Cardiac muscle cell (in vitro differentiated cells and primary cell): ENCODE measurements at places on chromosomes 11 and 22.

- no peaks in the 10 kb centered on the region for H3K27me3 ChIP-seq
- H3K36me3 ChIP-seq, result no peaks in the 10 kb centered on the region
- H3K4me3 ChIP-seq, result no peak overlapping the region
- H3K4me1 ChIP-seq, result no peaks in the 10 kb centered on the region
- H3K27ac ChIP-seq, result no peak overlapping the region
- peak; percentile 34 for DNase-seq
Measured at GRCh38 chr22:35663371-35663770, 15.1 kb downstream of the APOL6 start.

DNA sequence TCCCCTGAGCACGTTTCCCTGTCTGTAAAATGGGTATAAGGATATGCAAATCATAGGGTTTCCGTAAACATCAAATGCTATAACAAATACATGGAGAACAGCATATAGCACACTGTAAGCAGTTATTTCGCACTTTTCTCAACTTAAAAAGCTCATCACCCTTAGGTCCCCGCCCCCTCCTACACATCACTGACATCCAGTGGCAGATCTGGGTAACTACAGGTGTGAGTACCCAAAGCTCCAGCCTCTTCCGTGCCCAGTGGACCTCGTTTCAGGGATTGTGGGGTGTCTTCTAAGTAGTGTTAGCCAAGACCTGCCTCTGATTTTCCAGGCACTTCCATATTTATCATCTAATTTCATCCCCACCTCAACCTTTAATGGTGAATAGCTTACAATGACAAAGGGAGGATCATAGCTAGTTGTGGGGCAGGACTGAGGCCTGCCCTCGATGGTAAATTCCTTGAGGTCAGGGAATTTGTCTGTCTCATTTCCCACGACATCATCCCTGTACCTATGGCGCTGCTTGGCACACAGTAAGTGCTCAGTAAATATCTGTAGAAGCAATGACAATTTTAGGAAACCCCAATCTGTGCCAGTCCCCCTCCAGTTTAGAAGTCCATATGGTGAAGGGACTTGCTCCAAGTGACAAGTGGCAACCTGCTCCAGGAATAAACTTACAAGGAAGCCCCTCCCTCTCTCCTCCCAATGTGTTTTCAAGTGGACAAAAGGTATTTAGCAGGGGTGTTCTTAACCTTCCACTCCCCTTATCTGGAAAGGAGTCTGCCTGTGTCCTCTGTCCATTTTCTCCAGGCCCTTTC is 340.5 kb downstream of the TENM4 start:
- H3K27me3 ChIP-seq, result no peaks in the 10 kb centered on the region
- peaks cover 37% of the 10 kb centered on the region for H3K4me1 ChIP-seq
- H3K4me3 ChIP-seq, result no peak overlapping the region

GRCh38 chr22:41382610-41383009 is 868 bp downstream of the TEF start:
- no peak for DNase-seq
- no peaks in the 10 kb centered on the region for H3K36me3 ChIP-seq
- H3K4me3 ChIP-seq, result peak overlapping the region; percentile 57
- H3K27ac ChIP-seq, result no peak overlapping the region
- peaks cover 13% of the 10 kb centered on the region for H3K4me1 ChIP-seq

GRCh38 chr22:45692549-45692948 is 20.9 kb downstream of the ATXN10 start:
- no peak overlapping the region for H3K27ac ChIP-seq
- H3K4me1 ChIP-seq, result peaks cover 12% of the 10 kb centered on the region
- DNase-seq, result no peak
- no peaks in the 10 kb centered on the region for H3K27me3 ChIP-seq

DNA sequence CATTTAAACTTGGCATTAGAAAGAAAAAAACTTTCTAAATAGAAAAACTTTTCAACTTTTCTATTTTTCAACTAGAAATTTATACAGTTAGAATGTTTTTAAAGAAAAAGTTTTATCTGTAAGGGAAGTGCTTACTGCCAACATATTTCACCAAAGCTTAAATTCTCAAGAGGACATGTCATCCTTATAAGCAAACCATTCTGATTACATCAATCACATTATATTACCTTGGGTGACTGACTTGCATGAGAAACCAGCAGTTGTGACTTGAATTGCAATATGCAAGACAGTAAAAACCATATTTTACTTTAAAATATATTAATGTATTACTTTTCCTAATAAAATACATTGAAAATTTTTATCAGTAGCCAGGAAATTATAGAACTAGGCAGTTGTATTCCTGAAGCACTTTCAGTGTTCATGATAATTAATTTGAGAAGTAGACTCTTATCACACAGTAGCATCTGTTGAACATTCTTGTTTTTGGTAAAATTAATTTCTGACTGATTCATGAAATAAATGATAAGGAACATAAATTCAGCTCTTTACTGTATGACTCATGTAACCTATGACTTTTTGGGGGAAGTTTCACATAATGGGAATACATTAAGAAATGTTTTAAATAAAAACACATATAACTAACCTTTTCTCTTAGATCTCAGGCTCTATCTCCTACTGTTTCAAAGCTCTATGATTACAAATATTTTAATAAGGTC is 345.0 kb upstream of the CCDC179 start:
- H3K27ac ChIP-seq, result no peak overlapping the region
- DNase-seq, result no peak
- H3K4me1 ChIP-seq, result no peaks in the 10 kb centered on the region
- H3K4me3 ChIP-seq, result no peak overlapping the region
- H3K36me3 ChIP-seq, result no peaks in the 10 kb centered on the region
- H3K27me3 ChIP-seq, result no peaks in the 10 kb centered on the region

DNA sequence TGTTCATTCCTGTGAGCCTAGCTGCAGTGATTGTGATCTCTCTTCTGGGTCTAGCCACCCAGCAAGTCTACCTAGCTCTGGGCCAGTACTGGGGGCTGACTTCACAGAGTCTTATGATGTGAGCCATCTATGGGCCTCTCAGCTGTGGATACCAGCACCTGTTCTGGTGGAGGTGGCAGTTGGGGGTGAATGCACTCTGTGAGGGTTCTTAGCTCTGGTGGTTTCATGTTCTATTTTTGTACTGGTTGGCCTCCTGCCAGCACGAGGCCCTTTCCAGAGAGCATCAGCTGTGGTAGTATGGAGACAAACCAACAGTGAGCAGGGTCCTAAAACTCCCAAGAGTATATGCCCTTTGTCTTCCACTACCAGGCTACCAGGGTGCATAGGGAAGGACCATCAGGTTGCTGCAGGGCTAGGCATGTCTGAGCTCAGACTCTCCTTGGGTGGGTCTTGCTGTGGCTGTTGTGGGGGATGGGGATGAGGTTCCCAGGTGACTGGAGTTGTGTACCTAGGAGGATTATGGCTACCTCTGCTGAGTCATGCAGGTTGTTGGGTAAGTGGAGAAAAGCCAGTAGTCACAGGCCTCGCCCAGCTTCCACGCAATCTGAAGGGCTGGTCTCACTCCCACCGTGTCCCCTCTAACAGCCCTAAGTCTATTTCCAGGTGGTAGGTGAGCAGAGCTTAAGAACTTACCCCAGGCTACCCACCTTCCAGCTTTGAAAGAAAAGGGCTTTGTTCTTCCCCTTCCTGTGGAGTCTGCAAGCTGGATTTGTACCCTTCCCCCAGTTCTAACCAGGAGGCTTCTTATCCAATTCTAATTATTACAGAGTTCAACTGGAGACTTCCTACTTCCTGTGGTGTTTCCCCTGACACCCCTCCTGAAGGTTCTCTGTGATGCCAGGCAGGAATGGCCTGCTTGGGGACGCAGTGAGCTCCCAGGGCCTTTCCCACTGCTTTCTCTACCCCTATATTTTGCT is 250.7 kb downstream of the LUZP2 start:
- H3K27ac ChIP-seq, result no peak overlapping the region
- H3K36me3 ChIP-seq, result no peaks in the 10 kb centered on the region
- H3K27me3 ChIP-seq, result no peaks in the 10 kb centered on the region
- no peak for DNase-seq
- no peak overlapping the region for H3K4me3 ChIP-seq
